ENCODE measurements at places on chromosomes 13 and 19.

DNA sequence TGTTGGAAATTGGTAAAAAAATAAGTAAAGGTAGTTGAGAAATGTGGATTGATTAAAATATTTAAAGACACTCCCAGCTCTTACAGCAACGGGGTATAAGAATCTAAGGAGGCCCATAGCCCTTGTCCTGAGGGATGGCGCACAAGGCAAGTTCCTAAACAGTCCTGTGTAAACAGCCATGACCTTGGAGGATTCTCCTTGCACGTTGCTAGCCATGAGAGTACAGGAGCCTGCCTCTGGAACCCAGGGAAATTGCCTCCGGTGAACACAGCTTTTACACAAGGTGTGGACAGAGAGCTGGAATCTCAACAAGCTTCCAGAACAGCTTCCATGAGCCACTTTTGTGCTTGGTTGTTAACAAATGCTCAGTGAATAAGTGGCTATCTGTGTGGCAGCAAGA is 378.2 kb downstream of the FOXO1 start:
- DNase-seq: no peak

- no peak for DNase-seq
These were observed at the start of gene SIGLEC6 for GRCh38 chr19:51531349-51532315. SIGLEC6 (minus strand) TSS chr19:51531670; CDS start chr19:51531648, 22 bp downstream.

- peak; percentile 94 for DNase-seq
These were observed at the start of gene WDR62 for GRCh38 chr19:36054733-36055686. WDR62 (plus strand) TSS chr19:36054897; CDS start chr19:36054972, 75 bp downstream.

GRCh38 chr13:65133094-65133493 is 2097.0 kb downstream of the PCDH9 start:
- DNase-seq: no peak

DNA sequence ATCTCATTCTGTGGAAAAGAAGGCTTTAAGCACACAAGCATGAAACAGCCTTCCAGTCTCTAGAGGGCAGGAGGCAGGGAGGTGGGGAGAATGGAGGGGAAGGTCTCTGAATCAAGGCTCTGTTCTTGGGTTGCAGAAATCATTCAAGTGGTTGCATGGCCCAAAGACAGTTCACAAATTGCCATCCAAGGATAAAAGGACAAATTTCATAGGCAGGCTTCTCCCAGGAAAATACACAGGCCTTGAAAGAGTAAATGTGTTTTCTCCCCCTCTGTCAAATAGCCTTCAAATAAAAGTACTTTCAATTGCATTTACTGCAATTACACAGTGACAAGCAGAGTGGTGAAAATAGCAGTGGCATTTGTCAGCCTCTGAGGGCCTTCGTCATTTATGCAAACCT is 450.8 kb downstream of the DCT start:
- DNase-seq: no peak

GRCh38 chr13:20126541-20127261 is 34.2 kb downstream of the GJA3 start:
- DNase-seq: no peak

GRCh38 chr19:39915848-39916215 is 18.6 kb downstream of the FCGBP start:
- no peak for DNase-seq

- no peak for DNase-seq
These were observed 1768.5 kb downstream of the PCDH9 start for GRCh38 chr13:65461590-65461989.

GRCh38 chr19:14497228-14497921 is 1.4 kb upstream of the GIPC1 start:
- DNase-seq: no peak

- no peak for DNase-seq
These were observed 1.0 kb downstream of the IFT88 start for GRCh38 chr13:20567881-20568528.

DNA sequence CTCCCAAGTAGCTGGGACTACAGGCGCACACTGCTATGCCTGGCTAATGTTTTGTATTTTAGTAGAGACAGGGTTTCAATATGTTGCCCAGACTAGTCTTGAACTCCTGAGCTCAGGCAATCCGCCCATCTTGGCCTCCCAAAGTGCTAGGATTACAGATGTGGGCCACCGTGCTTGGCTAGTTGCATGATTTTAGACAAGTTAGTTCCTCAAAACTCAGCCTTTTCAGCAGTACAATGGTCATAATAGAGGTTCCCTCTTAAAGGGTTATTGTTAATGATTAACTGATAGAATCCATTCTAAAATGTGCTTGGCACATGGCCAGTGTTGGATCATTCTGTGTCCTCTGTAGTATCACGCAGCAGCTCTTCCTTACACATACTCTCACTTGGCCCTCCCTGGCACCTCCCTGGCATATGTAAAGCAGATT is 19.5 kb upstream of the IFT88 start:
- no peak for DNase-seq

- DNase-seq: no peak
These were observed 339.1 kb downstream of the ZNF536 start for GRCh38 chr19:30711296-30711695.

- DNase-seq: no peak
These were observed 729.4 kb upstream of the MIR17HG start for GRCh38 chr13:90618133-90618532.

GRCh38 chr13:24741016-24741662 is 22.8 kb upstream of the RNF17 start:
- no peak for DNase-seq

GRCh38 chr19:246551-246950 is 44.7 kb downstream of the PLPP2 start:
- DNase-seq: no peak

DNA sequence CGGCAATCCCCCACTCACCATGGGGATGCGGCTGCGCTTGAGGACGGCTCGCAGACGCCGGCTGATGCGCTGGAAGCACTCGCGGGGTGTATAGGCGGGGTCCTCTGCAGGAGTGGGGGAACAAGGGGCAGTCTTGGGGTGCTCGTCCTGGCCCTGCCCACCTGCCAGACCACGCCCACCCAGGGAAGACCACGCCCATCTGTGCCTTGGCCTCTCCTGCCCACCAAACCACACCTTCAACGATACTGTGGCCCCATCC is 6.7 kb downstream of the RNU6-9 start:
- DNase-seq: no peak

DNA sequence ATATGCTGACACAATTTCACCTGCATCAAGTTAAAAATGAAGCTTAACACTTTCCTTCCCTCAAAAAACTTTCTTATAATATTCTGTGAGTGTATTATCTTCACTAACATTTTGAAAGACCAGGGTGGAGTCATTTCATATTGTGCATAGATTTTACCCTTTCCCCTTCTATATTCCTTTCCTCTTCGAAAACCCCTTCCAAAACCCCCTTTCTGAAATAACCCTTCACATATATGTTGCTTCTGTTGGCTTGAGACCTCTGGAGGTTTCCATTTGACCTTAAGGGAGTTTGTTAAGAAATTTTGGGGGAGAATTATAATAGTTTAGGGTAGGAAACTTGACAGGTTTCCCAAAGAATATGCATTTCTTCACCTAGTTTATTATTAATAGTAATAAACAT is 489.6 kb upstream of the MIR17HG start:
- DNase-seq: no peak

DNA sequence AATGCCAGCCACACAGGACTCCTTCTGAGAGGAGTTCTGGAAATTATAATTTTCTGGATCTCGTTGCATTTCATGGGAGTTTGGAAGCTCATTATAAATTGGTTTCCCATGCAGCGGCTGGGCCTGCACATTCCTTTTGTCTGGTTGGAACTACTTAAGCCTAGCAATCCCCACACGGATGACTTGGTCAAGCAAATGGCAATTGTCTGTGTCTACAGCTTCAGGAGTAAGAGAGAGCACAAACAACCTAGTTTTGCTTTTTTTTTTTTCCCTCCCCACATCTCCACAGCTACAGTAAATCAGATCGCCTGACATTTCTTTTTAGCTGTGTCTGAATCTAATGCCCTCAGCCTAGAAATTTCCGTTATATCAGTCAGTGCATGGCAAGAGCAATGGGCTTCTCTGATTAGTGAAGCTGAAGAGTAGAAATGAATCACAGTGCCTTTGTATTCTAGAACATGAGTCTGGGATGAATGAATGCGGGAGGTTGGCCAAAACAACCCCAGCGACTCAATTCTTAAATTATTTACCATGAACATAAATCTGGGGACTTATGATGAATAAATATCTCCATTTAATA is 15.1 kb downstream of the PCDH8 start:
- DNase-seq: no peak

DNA sequence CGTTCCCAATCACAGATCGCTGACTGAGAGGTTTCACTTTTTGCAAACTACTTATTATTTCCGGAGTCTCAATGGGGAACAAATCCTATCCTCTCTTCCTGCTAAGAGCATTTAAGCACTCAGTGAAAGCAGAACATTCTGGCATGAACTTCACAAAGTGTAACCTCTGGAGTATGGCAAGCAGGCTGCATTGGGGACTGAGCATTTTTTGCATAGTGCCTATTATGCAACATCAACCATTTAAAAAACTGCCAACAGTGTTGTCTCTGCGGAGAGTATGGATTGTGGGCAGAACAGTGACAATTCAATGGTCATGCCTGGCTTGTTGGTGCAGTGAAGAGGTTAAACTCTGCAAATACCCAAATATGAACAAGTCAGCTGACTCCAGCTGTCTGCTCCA is 484.6 kb downstream of the OLFM4 start:
- DNase-seq: no peak

DNA sequence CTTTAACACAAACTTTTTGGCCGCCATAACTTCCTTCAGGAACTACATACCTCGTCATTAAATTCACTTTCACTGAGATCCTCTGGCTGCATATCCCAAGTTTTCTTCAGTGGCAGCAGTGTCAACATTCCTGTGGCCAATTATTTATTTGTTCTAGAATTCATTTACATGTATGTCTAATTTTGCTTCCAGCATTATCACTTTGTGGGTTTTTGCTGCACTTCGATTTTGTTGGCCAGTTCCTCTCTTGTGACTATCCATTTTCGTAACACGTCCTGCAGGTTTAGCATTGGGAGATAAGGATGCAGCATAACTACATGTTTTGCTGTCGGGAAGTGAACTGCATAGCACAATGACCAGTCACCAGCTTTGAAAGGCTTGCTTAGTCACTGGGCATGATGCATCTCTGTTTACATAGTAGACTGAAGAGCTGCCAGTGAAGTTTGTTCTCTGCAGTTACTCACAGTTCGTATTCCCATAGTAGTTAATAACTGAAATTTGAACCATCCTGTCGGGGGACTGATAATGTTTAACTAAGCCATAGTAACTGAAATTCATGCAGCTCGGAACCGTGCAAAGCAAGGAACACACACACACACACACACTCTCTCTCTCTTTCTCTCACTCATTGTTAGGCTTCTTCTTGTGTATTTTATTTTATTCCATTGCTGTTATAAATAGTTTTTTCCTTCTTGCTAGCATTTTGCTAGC is 28.3 kb downstream of the ZNF507 start:
- no peak for DNase-seq

GRCh38 chr13:76944456-76944855 is 3.9 kb upstream of the ACOD1 start:
- DNase-seq: no peak

- DNase-seq: no peak
These were observed 113.5 kb downstream of the MYO16 start for GRCh38 chr13:108742701-108743451.

- no peak for DNase-seq
These were observed 405.3 kb upstream of the GPC6 start for GRCh38 chr13:92821324-92821723.
